K562 (cell line): ENCODE measurements at places on chromosomes 6 and 20.

DNA sequence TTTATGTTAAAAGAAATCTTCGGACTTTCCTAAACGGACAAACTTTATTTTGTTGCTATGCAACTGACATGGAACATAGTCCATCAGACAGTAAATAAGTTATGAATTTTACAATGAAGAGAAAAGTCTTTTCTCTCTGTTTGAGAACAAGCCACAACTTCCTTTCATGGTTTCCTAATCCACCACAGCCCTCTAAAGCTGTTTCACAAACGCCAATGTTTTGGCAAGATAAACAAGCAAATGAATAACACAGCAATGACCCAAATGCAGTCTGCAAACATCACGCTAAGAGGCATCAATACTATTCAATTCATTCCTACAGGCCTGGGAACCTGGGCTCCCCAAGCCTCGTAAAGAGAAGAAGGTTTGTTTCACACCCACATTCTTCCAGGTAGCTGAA, 60.4 kb downstream of the HAO1 start:
- no peak for DNase-seq

GRCh38 chr20:41082306-41082705, 53.7 kb downstream of the TOP1 start:
- DNase-seq = no peak

DNA sequence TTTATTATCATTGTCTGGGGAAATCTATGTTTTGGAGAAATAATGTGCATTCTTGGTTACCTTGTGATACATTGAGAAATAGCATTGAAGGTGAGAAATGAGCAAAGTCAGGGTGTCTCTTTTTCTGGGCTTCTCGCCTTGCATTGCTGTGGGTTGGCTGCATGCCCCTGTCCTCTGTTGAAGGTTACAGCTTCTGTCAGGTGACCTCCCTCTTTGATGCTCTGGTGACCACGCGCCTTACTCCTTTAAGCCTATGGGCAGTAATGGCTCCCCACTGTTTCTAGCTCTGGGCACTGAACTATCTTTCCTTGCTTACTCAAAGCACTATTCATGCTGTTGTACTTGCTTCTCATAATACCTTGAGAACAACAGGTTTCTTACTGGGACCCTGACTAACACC, 14.6 kb downstream of the ADGRB3 start:
- peak; percentile 11 for DNase-seq

DNA sequence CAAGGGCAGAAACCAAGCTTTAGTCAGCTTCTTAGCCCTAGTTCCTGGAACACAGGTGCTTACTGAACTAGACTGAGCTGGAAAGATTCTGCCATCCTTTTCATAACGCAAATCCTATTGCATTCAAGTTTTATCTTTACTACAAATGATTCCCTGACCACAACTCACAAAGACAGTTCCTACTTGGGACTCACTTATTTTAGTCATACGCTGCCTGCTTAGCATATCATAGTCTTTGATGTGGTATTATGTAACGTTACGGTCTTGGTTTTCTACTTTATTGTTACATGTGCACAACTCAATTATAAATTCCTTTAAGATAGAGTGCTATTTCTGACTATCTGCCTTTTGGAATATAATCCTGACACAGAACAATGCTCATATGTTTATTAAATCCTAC, 59.1 kb downstream of the BLOC1S5 start:
- DNase-seq = no peak

GRCh38 chr20:33192912-33193501, 24.1 kb upstream of the BPIFA3 start:
- no peak for DNase-seq

GRCh38 chr6:40350747-40351217, 236.4 kb downstream of the LRFN2 start:
- no peak for DNase-seq

DNA sequence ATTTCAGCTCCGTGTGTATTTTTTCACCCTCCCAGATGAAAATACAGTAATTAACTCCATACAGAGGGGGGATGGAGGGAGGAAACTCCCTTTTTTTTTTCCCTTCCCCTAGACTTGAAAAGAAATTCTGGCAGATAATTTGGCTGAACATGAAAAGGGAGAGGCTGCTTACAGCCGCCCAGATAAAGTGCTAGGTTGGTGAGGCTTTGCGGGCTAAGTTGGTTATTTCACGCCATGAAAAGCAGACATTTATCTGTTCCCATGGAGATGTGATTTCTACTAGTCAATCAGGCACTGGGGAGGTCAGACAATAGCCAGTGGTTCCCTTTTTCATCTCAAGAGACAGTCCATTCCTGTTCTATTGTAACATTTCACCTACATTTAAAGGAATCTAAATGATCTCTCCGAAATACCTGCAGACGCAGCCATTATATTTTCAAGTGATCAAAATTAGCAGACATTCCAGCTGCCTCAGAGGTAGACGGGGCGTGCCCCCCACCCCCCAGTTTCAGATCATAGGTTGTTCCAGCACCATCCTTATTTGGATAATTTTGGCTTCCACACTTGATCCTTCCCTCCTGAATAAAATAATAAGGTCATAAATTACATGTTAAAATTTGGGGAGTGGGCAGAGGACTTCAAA, 143.9 kb upstream of the ZNF217 start:
- peak; percentile 44 for DNase-seq

DNA sequence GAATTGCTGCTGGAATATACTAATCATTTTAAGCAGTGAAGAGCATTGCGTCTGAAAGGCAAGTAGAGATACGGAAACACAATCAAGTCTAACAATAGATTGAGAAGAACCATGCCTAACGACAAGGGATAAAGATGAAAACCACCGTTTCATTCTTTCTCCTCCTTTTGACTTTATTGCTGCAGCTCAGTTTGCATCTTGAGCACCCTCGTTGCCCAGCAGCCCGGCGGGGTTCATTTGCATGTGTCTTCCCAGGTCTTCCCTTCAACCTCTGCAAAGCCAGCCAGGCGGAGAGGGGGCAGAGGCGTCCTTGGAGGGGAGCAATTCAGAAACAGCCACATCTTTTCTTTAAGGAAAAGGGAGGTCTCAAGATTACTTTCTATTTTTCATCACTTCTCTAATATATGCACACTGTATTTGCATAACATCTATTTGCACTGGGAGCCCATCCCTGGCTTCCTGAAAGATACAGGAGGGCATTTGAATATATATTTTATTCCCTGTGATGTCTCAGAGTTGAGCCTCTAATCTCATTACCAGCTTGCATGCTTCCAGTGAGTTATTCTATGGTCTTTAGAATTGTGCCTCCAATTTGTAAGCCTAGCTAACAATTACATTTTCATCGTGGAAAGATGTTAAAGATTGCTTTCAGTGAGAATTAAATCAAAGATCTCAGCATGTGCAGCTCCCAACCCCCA, 18.7 kb upstream of the PXDC1 start:
- DNase-seq = no peak

GRCh38 chr20:62690261-62690820, 18.3 kb upstream of the NTSR1 start:
- DNase-seq = no peak

- DNase-seq = no peak
These were observed 236.4 kb downstream of the ARHGAP18 start for GRCh38 chr6:129473546-129473945.

DNA sequence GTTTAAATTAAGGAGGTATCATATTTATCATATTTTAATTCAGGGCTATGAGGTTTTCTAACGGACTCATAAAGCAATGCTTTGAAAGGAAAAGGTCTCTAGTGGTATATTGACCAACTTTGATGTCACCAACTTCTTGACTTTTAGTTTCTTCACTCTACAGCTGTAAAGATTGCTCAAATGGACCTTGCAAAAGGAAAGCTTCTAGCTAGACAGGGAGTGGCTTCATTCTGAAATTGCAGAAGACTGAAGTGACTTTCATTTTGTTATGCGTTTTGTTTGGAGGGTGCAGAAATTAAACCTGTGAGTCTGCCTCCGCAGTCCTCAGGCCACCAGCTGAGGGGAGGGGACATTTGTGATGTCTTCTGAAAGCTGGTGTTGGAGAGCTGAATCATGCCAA, 95.7 kb downstream of the SLC24A3 start:
- no peak for DNase-seq

DNA sequence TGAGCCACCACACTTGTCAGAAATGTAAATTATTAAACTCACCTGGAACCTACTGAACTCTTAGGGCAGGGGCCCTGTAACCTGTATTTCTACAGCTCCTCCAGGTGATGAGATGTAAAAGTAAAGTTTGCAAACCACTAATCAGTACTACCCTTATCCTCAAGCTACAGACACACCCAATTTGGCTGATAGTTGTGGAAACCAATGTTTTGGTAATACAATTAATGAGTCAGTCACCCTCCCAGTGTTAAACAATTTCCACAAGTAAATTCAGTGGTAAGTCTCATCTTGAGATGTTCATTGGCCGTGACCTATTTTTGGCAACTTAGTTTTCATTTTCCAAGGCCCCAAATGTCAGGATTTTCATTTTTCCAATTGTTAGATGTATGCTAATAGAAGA, 29.6 kb downstream of the GCNT2 start:
- no peak for DNase-seq

GRCh38 chr6:139109558-139109957, 25.3 kb upstream of the HECA start:
- no peak for DNase-seq

DNA sequence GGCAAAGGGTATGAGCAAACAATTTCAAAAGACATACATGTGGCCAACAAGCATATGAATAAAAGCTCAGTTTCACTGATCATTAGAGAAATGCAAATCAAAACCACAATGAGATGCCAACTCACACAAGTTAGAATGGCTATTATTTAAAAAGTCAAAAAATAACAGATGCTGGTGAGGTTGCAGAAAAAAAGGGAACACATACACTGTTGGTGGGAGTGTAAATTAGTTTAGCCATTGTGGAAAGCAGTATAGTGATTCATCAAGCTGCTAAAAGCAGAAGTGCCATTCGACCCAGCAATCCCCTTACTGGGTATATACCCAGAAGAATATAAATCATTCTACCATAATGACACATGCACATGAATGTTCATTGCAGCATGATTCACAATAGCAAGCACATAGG, 6.7 kb upstream of the KHDC1L start:
- no peak for DNase-seq

DNA sequence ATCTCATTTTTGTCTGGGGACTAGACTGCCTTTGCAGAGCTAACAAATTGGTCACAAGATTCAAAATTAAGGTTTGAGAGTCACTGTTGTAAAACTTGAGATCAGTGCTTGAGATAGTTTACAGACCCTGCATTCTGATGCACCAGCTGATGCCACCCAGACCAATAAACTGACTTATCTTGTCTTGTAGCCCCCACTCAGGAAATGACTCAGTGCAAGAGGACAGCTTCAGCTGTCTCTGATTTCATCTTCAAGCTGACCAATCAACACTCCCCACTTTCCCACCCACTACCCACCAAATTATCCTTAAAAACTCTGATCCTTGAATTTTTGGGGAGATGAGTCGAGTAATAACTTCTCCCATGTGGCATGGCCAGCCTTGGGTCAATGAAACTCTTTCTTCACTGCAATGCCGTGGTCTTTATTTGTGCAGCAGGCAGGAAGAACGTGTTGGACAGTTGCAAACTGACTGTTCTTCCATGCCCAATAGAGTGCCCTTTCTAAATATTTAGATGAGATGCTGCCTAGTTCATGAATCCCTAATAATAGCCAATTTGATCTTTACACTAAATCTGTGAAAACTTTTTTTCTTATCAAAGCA, 48.3 kb upstream of the PROKR2 start:
- no peak for DNase-seq

GRCh38 chr6:18264923-18265377, 620 bp upstream of the DEK start:
- DNase-seq = no peak

- no peak for DNase-seq
These were observed 6.0 kb downstream of the TMC2 start for GRCh38 chr20:2542361-2542760.

- no peak for DNase-seq
These were observed 46.6 kb upstream of the ENPP1 start for GRCh38 chr6:131761060-131761761.

DNA sequence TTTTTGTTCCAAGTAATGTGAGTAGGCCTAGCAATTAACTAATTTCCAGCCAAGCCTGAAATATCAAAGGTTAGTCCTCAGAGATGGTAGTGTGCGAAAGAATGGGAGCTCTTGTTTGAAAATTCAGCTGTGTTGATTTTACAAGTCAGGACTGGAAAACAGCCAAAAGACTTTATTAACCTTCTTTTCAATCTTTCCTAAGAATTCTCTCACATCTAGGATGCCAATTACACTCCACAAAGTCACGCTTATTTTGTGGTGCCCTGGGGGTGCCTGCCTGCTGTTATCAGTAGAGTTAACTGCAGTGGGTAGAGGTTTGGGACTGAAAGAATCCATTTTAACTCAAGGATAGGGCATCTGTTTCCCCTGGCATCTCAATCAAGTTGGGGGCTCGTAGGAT, 30.7 kb upstream of the MAP3K4 start:
- DNase-seq = no peak

GRCh38 chr6:34597605-34598353, 41.6 kb upstream of the SPDEF start:
- no peak for DNase-seq

DNA sequence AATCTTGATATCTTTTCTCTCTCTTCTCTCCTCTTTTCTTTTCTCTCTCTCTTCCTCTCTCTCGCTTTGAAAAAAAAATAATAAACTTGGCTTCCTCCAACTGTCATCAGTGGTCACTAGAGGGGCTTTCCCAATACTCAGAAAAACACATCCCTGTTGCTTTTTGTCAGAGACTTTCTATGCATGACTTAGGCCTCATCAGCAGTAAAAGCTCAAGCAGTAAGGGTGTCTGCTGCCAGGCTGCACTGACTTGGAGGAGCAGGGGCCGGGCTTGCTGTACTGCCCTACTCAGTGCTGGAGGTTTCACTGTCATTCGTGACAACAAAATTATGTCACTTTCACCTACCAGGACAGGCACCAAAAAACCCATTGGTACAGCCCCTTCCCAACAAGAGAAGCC, 272.0 kb downstream of the ADGB start:
- DNase-seq = no peak

DNA sequence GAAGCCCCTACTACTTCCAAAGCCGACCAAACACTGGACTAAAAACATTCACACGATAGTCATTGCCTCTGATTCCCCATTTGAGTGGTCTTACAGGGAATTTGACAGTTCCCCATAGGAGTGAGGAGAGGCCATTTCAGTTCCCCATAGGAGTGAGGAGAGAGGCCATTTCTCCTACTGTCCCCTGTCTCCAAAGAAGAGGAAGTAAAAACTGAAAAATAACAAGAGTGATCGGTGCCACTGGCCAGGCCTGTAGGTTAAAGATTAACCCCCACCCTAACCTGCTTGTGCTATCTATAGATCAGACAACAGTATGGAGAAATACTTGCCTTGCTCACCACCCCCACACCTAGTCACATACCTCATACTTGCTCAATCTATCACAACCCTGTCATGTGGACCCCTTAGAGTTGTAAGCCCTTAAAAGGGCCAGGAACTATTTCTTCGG, 204.0 kb upstream of the MOCS1 start:
- peak; percentile 55 for DNase-seq

- DNase-seq = no peak
These were observed 377.1 kb upstream of the BTBD3 start for GRCh38 chr20:11540558-11540957.
